ENCODE measurements at places on chromosomes 2 and 18.

DNA sequence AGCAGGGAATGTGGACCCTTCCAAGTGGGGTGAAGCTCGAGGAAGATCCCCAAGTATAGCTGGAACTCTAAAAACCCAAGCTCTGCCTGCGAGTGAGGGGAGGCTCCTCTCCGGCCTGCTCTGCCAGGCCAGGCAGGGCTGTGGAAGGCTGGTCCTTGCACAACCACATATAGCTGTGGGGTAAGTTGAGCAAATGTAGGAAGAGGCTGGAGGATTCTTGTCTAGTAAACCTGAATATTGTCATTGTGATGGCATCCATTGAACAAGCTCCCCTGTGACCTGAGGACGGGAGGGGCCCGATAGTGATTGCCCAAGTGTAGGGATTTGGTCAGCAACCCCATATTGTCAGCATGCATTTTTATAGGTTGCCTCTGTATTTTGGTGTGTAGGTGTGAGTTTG is 103.0 kb downstream of the ACKR3 start:
- no peak for DNase-seq

DNA sequence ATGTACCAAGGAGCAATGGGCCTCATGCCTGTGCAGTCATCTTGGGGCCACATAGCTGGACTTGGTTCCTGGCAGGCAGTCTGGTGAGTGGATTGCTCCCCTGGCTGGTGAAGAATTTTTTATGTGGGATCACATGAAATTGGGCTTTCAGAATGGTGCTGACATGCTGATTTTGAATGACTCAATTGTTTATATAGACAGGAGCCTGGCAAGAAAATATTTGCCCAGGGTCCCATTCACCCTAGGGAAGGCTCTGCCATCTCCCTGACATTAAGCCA is 266.9 kb downstream of the DYSF start:
- no peak for DNase-seq

DNA sequence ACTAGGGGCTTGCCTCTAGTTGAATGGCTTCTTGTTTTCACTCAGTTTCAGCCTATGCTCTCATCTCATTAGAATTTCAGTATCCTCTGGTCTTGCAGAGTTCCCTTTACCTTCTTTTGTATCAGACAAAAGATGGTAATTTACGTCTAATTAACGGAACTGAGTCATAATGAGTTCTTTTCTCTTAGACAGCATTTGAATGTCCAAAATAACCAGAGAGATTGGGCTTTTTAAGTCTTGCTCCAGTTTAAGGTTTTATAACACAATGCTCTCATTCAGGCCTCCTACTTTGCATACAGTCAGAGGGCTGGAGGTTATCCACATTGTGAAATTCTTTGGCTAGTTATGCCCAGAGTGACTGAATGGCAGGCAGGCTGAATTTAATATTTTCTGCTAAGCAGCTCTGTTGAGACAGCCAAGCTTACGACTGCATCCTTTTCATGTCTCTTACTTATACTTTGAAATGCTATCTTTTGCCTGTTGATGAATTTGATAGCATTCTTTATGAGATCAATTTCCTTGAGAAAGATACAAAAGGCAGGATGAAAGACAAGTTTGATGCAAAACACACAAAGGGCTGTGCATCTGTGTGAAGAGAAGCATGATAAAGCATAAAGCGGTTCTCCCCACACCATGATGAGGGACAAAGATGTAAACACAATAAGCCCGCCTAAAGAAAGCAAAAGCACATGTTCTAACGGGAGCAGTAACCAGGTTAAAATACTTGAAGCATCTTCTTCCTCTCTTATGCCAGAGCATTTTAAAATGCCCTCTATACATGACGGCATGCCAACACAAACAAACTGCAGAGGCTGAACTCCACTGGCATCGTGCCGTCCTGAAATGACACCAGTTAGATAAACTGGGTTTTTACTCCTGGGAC is 90.0 kb downstream of the CDH2 start:
- DNase-seq = no peak

DNA sequence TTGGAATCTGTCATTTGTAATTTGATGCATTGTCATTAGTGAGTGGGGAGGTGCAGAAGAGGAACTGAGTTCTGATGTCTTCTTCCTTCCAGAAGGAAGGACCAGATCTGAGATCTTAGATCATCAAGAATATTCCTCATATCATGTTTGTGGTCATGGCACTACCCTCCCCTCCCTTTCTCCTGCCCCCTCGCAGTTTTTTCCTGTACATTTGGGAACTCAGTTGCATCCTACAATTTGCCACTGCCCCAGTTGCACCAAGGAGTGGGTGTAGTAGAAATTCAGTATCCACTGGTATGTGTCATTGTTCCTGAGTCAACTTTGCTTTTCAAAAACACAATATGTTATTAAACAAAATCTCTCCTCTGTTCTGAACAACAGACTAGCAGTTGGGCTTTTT is 26.6 kb upstream of the ACVR1 start:
- DNase-seq = no peak

DNA sequence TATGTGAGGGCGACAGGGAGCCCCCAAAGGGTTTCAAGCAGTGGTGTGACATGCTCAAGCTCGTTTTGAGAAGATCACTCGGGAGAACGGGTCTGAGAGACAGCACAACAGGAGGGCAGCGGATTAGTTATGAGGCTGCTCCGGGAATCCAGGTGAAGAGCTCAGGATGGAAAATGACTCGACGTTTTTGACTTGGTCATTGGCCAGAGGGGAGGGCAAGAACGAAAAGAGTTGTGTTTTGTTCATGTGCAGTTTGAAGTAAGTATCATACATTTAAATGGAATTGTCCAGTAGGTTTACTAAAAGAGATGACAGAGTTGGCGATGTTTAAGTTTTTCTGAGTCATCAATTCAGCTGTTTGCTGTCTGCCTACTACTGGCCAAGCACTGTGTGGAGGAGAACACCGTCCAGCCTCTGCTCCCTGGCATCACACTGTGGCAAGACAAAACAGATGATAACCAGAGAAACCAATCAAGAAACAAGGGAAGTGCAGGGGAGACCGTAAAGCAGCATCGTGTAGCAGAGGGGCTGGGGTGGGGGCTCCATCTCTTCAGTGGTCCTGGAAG is 25.3 kb upstream of the ANXA4 start:
- DNase-seq = no peak

- DNase-seq = no peak
These were observed 132.1 kb downstream of the COL6A3 start for GRCh38 chr2:237281836-237282306.

GRCh38 chr18:75375341-75375740 is 52.2 kb downstream of the SMIM21 start:
- DNase-seq = no peak

DNA sequence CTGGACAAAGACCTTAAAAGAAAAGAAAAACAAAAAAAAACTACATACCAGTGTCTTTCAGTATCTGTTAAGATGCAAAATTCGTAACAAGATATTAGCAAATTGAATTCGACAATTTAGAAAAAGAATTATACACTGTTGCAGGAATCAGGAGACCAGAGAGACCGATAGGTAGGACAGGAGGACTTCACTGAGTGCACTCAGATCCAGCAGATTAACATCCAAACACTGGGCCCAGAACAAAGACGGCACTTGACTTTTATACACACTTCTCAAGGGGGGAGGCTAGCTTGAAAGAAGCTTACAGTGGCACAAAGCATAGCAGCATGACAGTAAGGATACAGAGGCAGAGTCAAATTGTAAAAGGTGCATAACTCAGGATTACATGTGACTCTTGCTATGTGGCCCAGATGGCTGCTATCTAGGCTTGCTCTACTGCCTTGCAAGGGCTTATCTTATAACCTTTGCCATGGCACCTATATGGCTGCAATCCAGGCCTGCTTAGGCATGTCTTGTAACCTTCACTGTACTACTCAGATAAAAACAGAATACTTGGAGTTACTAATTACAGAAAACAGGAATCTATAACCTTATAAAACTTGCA is 507.3 kb upstream of the LRRTM4 start:
- peak; percentile 8 for DNase-seq

- peak; percentile 79 for DNase-seq
These were observed 23.0 kb upstream of the NTSR2 start for GRCh38 chr2:11692966-11693521.

DNA sequence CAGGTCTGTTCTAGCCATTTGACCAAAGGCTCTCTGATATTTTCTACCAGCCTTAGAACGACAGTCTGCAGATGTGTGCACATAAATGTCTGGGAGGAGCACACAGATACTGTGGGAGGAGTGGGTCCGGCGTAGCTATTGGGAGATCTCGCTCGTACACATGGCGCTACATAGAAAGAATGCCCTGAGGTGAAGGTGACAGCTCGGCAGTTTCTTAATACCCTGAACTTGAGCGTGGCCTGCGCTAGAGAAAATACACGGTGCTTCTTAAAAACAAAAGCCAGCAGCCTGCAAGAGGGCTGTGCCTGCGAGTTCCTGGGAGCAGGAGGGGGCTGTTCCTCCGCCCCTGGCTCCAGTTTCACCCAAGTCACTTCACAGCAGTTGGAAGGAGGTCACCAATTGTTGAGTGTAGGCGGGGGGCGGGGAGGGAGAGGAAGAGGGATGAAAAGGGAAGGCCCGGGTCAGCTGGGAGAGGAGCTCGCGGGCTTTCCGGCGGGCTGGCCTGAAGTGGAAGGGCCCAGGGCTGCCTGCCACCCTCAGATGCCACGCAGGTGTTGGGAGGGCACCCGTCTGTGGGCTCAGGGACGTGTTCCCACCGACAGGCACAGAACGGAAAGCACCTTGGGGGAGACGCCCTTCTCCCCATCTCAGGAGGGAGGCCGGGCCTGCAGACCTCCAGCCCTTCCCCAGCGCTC is 124.7 kb upstream of the ZNF516 start:
- peak; percentile 81 for DNase-seq

GRCh38 chr18:33355756-33356155 is 84.8 kb downstream of the CCDC178 start:
- no peak for DNase-seq

GRCh38 chr2:198188982-198189381 is 384.6 kb downstream of the PLCL1 start:
- DNase-seq = no peak

DNA sequence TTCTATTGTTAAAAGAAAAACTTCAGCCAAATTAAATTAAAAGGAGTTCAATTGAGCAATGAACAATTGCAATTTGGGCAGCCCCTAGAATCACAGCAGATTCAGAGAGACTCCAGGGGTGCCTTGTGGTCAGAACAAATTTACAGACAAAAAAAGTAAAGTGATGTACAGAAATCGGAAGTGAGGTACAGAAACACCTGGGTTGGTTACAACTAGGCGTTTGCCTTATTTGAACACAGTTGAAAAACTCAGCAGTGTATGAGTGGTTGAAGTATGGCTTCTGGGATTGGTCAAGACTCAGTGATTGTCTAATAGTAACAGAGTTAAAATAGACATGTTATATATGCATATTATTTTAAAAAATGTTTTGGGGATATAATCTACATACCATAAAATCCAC is 98.5 kb upstream of the ZSWIM2 start:
- DNase-seq = no peak

GRCh38 chr2:238855299-238855698 is 7.4 kb downstream of the TWIST2 start:
- DNase-seq = no peak

- DNase-seq = no peak
These were observed 56.2 kb upstream of the RMDN2 start for GRCh38 chr2:37868866-37869265.

DNA sequence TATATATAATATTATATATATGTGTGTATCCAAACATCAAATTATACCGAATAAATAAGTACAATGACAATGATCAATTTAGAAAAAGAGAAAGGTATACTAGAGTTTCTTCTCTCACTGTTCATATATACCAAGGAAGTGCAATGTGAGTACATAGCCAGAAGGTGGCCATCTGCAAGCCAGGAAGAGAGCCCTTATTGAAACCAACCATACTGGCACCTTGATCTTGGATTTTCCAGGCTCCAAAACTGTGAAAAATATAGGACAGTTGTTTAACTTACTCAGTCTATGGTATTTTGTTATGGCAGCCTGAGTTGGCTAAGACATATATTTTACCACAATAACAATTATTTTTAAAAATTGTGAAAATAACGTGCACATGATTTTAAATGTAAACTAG is 1490.2 kb upstream of the SLC39A10 start:
- peak; percentile 28 for DNase-seq
